NCI-H1436 treated with DMSO at 0.1 percent for 48 hours (cell line): ENCODE measurements at places on chromosomes 4 and X.

- no peak for DNase-seq
Observed at GRCh38 chrX:133950214-133950613, 35.2 kb downstream of the GPC3 start.

DNA sequence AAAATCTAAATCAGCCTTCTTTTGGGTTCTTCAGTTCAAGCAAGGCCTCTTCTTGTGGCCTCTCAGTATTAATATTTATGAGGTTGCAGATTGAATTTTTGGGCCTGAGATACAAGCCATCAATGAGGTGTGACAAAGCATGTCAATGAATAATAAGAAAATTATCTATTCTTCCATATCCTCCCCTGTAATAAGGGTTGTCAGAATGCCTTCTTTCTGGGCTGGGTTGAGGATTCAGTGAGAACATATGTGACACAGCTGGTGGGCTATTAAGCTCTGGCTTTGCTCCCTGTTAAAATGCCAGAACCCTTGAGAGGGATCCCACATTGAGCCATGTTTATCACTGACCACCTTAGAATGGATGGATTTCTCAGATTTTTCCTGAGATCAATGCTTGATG is 187.2 kb downstream of the AR start:
- no peak for DNase-seq

- no peak for DNase-seq
Observed at GRCh38 chr4:25068386-25068785, 37.6 kb upstream of the LGI2 start.

DNA sequence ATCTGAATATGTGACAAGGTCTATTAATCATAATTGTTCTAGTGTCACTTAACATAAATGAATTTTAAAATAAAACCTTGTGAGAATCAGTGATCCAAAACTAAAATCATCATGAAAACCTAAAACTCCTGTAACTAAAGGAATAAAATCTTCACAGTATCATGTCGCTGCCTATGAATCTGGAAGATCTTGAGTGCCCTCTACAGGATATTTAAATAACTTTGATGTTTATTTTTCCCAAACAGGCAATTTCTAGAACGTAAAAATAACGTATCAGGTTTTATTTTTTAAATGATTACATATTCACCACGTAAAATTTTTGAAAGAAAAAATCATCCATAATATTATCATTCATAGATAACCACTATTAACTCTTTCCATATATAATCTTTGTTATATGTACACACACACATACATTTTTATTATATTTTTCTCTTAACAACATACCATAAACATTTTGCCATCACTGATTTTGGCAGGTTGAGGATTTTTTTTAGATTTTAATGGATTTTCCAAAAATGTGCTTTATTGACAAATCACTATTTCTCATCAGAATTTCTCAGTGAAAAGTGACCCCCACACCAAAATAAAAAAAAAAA is 79.6 kb downstream of the COMMD8 start:
- no peak for DNase-seq

- DNase-seq, result no peak
Observed at GRCh38 chrX:9494771-9495170, 29.9 kb downstream of the TBL1X start.

- no peak for DNase-seq
Observed at GRCh38 chr4:7381221-7381889, 53.4 kb downstream of the PSAPL1 start.

DNA sequence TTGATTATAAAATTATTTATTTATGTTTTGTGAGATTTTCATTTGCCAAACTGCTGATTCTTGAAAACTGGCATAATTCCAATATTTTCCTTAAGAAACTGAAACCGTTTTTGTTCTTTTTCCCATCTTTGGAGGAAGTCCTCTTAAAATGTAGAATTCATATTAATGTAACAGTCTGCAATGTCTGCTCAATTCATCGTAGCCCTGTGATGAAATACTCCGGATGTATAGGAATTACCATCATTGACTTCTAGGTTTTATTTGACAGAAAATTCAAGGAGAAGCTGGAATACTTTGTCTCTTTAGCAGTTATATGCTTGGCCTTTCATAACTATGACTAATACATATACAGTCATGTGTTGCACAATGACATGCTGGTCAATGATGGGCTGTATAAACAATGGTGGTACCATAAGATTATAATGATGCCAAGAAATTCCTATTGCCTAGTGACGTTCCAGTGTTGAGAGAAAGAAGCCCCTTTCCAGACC is 185.0 kb upstream of the GPRIN3 start:
- no peak for DNase-seq

- no peak for DNase-seq
Observed at GRCh38 chrX:112800971-112801775, 39.5 kb downstream of the AMOT start.

GRCh38 chr4:95764961-95765360 is 74.9 kb upstream of the PDHA2 start:
- no peak for DNase-seq

- no peak for DNase-seq
Observed at GRCh38 chrX:55340896-55341433, 76.2 kb upstream of the PAGE3 start.

- no peak for DNase-seq
Observed at GRCh38 chr4:86521373-86521969, 72.6 kb upstream of the PTPN13 start.

DNA sequence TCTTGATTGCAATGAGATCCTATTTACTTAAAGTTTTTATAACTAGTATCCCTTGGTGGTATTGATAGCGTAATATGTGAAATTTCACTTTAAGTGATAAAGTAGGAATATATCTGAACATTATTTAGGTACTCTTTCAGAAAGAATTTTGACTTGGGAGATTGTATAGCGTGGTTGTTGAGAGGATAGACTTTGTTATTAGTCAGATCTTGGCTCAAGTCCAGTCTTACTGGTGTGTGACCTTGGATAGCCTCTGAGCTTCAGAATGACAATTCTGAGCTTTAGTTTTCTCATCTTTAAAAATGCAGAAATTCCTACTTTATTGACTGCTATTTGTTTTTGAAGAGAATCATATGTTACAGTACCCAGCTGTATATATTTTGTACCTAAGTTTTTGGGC is 32.6 kb downstream of the DCK start:
- no peak for DNase-seq

- no peak for DNase-seq
Observed at GRCh38 chrX:2673611-2674010, 17.5 kb upstream of the CD99 start.

DNA sequence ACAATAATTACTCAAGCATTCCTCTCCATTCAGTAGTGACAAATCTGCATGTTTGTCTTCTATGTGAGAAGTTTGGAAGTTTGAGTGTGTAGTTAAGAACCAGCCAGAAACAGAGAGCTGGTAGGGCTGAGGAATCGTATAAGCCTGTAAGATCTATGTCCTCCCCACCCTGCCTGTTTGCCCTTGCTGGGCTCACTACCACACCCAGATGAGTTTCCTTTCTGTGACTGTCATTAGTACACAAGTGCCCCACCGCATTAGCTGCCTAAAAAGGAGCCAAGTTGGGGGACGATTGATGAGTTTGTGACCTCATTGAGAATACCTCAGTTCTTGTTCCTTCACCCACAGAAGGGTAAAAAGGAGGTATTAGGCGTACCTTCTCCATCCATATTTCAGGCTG is 28.3 kb downstream of the DOCK11 start:
- DNase-seq, result no peak

DNA sequence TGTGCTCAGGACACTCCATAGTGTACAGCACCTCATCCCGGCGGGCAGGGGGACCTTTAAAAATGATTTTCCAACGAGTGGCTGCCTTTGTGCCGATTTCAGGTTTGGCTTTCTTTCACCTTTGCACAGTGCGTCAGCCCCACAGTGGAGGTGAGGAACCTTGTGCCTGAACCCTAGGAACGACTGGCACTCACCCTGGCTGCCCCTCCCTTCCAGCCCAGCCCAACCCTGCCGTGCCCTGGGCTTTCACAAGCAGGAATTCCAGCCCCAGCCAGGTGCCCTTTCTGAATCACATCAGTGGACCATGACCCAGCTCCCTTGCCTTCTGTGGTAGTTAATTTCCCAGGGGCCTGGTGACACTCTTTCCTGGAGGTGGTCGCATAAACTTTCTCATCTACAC is 1.3 kb downstream of the TMEM164 start:
- no peak for DNase-seq

GRCh38 chrX:153696100-153696499 is 8.4 kb downstream of the SLC6A8 start:
- DNase-seq, result no peak

- no peak for DNase-seq
Observed at GRCh38 chr4:68182382-68182820, 52.7 kb upstream of the TMPRSS11F start.

DNA sequence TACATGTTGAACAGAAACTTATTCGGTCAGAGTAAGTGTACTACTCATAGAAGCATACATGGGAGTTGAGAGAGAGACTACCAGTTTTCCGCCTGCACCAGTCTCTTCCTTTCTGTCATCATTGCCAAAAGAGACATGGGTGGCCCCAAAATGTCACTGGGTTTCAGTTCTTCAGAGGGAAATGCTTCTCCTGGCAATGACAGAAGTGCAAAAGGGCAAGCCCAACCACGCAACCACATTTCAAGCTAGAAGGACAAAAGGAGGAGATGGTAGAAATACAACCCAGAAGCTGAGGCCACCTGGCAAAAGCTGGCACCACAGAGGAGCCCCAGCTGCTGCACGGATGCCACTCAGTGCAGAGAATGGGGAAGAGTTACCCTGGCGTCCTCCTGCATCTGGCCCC is 320.1 kb downstream of the BCOR start:
- DNase-seq, result no peak

DNA sequence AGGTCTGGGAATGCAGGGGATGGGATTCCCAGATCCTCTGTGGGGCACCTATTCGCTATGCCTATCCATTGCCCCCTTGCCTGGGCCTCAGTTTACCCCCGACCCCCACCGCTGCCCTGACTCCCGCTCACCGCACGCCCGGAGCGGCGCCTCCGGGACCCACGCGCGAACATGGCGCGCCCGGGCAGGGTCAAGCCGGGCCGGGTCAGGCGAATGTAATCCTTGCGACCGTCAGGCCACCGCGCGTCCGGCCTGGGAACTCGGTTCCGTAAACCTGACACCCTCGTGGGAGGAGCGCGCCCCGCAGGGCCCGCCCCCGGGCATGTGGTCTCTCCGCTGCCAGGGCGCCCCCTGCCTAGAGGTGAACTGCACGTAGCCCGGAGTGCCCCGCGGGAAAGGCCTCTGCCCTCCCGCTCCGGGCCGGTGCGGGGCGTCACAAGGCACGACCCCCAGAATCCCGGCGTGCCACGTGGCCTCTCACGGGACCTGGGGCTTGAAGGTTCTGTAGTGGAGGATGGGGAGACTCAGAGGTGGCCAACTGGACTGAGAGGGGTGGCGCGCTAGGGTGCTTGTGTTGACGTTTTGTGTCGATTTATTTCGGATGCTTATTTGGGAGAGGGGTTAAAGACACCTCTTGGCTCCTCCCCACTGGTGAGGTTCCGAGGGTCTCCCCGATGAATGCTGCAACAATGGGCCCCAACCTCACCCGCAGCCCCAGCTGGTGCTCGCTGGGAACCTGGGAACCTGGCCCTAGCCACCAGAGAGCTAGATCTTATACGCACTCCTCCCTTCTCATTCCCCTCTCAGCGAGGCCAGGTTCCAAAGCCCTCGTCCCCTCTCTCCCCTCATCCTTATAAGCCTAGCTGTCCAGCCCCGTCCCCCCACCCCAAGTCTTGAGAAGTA is at the start of gene PRICKLE3:
PRICKLE3 (minus strand) TSS at position 249 of the 903 bp plus-strand sequence; CDS start at position 173, 76 bp downstream.
- peak; percentile 6 for DNase-seq

DNA sequence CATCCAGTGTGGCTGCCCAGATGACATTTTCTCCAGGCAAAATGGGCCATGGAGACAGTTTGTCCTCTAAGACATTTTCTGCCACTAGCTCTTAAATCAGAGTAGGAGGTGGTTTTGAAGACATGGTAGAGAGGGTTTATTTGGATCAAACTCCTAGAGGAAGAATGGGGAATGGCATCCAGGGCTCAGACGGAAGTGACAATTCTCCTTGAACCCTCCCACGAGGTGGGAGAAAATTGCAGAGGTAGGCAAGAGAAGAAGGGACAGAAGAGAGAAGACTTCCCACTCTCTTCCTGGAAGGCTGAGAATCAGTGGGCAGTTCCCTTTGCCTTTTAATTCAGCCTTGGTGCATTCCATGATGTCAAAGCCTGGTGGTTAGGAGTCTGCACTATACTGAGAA is 194.0 kb downstream of the SMIM20 start:
- no peak for DNase-seq

- no peak for DNase-seq
Observed at GRCh38 chr4:74320559-74321118, 12.4 kb downstream of the EPGN start.

GRCh38 chr4:95216636-95217035 is 332.1 kb downstream of the UNC5C start:
- no peak for DNase-seq

DNA sequence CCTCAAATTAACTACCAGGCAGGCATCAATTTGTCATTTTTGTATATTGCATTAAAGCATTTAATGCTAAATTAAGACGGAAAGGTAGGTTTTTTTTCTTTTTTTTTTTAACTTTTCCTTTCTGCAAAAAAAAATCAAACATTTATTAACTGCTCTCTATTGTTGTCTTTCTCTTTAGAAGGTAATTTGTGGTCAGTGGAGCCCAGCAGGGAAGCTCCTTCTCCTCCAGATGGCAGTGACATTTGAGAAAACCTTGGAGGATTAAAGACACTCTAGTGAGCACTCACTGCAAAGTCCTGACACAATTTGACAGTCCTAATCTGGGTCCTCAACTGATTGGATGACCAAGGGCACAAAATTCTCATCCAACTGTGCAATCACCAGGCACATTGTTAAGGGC is 102.4 kb downstream of the SLIT2 start:
- no peak for DNase-seq

DNA sequence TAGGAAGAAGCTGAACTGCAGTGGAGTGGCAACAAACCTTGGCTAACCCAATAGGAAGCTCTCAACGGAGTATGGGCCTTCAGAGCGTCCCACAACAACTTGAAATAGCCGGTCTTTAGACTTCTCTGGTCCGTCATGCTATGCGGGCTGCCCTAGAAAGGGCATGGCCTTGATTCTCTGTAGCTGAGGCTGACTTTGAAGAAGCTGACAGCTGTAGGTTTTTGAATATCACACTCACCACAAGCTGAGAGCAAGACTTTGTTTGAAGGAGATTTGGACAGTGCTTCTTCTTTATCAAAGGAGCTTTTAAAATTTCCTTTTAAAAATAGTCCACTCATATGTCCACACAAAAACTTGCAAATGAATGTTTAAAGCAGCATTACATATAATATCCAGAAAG is 322.9 kb downstream of the CAMK2D start:
- DNase-seq, result no peak
